ENCODE measurements at places on chromosomes 2 and 18.

DNA sequence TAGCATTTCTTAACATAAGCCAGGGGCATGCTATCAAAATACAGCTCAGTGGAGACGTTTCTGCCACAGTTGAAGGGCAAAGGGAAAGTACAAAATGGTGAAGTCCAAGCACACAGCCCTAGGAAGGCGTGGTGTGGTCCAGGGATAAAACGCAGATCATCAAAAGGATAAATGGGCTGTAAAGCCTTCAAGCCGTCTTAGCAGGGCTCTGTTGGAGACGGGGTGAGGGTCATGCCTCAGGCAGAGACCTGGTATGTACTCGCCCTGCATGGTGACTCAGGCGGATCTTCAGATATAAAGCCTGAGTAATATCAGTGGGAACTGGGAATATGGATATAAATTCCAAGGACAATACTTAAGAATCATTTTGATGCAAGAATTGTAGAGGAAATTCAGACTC is 61.2 kb downstream of the NGEF start:
- DNase-seq, result no peak

DNA sequence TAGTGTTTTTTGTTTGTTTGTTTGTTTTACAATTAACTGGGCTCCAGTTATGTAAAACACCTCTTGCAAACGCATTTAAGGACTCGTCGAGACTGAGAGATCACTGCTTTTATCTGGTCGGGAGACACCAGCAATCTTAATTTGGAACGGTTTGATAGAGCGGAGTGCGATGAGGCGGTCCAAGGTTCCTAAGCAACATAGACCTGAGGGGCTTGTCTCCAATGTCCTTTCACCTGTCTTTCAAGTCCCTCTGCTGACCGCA is 729 bp upstream of the SELENOI start:
- no peak for DNase-seq

GRCh38 chr18:48800466-48800865 is 150.3 kb downstream of the SMAD7 start:
- DNase-seq, result no peak

DNA sequence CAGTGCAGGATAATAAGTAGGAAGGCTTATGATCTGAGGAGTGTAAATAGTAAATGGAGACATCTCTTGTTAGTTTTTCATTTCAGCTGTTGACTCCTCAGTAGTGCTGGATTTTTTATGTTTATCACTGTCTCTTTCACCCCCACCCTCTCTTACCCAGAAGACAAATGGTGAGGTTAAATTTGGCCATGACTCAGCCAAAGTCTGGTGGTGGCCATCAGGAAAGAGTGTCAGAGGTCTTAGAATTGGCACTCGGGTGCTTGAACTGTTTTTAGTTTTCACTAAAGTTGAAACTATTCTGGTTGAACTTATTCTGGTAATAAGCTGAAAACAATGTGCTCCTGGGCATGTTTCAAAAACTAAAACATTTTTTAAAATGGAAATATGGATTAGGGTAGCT is 123.3 kb downstream of the FHOD3 start:
- no peak for DNase-seq

DNA sequence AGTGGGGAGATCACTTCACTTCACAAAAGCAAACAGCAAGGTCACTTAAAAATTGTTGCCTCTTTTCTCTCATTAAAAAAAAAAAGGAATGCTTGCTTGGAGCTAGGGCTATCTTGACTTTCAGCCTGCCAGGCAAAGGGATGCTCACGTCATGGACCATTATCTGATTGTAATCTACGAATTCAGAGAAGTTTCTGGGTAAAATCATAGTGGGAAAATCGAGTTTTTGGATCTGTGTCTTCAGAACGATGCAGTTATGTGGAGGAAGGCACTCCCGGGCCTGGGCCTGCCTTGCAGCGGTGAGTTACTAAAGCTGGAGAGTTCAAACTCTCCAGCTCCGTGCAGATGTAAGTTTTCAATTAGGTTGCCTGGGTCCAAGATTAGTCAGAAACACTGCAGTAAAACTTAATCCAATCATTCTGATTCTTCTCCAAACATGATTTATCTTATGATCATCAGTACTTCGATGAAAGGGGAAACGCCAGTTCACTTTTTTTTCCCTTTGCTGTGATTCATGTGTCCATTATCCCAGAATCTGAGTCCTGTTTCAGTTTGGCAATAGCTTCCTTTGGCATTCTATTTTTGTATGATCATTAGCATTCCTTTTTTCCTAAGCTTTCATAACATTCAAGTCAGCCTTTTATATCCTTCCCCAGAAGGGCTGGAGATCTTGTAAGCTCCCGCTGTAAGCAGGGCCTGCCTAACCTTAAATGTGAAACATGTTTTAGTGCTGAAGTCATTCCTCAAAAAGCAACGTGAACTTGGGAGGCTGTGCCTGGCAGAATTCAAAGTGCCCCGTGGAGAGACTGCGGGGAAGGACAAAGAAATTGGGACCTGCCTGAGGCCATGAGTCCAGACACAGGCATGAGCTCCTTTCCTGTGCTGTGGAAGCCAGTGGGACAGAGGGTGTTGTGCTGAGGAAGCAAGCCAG is 119.3 kb upstream of the TWIST2 start:
- DNase-seq, result no peak

DNA sequence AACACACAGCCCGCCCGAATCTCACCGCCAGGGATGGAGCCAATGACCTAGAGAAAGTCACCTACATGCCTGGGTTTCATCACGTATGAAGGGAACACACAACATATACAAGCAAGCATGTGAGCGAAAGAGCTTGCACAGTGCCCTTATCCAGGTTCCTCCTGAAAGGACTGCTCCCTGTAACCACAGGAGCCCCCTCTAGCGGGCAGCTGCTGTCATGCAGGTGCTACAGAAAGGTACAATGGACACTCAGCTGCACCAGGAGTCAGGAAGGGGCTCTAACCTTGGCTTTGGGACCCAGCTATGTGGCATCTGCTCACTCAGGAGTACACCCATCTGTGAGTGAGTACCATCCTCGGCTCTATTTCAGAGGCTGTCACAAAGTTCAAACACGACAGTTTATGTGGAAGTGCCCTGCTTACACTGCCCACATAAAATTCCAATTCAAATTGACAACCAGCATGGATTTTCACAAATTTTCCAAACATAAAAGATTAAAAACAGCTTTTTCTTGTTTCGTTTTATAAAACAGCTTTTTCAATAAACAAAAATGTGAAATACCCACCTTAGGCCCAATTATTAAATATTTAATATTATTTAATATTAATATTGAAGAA is 3.5 kb downstream of the NDUFA10 start:
- peak; percentile 42 for DNase-seq

- DNase-seq, result no peak
Observed at GRCh38 chr2:100981011-100981410, 21.1 kb upstream of the RPL31 start.

DNA sequence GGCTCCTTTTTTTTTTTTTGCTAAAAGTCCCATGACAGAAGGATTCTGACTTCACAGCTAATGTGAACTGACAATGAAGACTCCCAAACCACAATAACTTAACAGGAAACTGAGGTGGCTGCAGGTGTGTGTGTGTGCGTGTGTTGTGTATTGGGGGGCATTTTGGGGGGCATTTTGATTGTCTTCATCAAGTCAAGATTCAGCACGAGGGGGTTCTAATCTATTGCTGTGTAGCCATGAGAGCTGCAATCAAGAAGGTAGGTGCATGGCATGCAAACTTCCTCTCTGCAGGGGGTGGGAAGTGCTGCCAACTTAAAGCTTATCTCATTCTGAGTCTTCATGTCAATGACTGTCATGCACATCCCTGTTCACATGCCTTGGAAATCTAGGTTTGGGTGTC is 25.2 kb downstream of the SPRED2 start:
- DNase-seq, result peak; percentile 43

GRCh38 chr2:229634601-229635370 is 79.6 kb downstream of the DNER start:
- DNase-seq, result no peak
